ENCODE measurements at places on chromosomes 2 and 18.

GRCh38 chr2:99096728-99097127 lies 44.8 kb upstream of the C2orf15 start:
- no peak for DNase-seq

DNA sequence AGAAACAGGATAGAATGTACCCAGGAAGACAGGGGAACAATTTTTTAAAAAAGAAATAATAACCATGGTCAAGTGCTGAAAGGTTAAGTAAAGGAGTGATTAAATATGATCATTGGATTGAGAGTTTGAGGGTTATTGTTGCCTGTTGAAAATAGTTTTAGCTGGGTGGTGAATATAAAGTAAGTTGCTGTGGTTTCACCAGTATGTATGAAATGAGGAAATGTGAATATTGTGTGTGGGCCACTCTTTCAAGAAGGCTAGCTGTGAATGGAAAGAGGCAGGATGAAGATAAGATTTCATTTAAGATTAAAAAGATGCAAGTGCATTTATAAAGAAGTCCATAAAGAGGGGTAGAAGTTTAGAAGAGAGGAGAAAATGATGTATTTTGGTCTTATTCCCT lies 53.8 kb downstream of the GULP1 start:
- no peak for DNase-seq

GRCh38 chr18:76259711-76260110 lies 235.3 kb downstream of the ZNF516 start:
- DNase-seq = no peak

DNA sequence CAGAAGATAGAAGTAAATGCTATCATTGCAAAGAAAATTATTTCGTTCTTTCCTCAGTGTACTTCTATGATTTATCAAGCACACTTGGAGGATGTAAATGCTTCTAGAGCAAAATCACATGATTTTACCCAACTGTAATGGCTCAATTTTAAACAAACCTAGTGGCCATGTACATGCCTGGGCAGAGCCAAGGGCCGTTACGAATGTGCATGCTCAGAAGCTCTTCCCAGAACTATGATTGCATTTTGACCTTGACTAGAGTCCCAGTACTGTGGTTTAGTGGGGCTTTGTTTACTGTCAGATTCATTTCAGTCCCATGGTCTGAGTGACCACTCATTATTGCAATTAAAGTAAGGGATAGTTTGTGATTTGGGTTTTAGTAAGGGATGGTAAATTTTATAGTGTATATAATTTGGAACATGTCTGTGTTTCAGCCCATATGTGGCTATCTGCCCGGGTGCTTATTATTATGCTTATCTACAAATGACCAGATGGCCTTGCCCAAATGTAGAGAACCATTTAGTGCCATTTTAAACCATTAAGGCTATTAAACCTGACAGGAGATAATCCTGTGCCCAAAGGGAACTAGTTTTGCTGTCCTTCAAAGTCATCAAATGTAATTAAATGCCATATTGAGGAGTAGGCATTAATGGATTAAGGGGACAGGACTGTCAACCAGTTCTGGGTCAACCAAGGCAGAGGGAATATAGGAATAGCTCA lies 239.1 kb downstream of the ICOS start:
- no peak for DNase-seq

Data from retina (tissue), 1 donor.